ENCODE measurements at places on chromosomes 1 and 21. TPM values are rescaled to one million over a fixed set of nuclear protein-coding genes. Genes with fewer than 3 reads are reported as not detected.

CTXND2 gene
- not detected for total RNA-seq

LIPI gene
- not detected for total RNA-seq

SYF2 gene
- 32.5 TPM for total RNA-seq

HSD3B1 gene
- total RNA-seq = 0.39 TPM

PLCH2 gene
- not detected for total RNA-seq

HMGCL gene
- 35.3 TPM for total RNA-seq

BCAN gene
- total RNA-seq = not detected

ELAPOR1 gene
- 0.13 TPM for total RNA-seq

ANGPTL7 gene
- total RNA-seq = not detected

VWA5B1 gene
- not detected for total RNA-seq

GSTM5 gene
- 4.9 TPM for total RNA-seq

LIN28A gene
- not detected for total RNA-seq

OR10J1 gene
- total RNA-seq = not detected

NPHS2 gene
- total RNA-seq = not detected

GNPAT gene
- total RNA-seq = 34.7 TPM

CLDN17 gene
- total RNA-seq = not detected

OR2L3 gene
- total RNA-seq = not detected

LCE2C gene
- total RNA-seq = not detected

TNFRSF18 gene
- total RNA-seq = 2.1 TPM

CFHR3 gene
- not detected for total RNA-seq

TMEM52 gene
- total RNA-seq = 0.65 TPM

Data from epithelial cell of alveolus of lung (primary cell).